Activated CD4-positive, CD25-positive, alpha-beta regulatory T cell treated with anti-CD3 and anti-CD28 coated beads, Interleukin-2, amount 50 U/mL, for 24 hours (primary cell): ENCODE measurements at places on chromosomes 13 and 19.

DNA sequence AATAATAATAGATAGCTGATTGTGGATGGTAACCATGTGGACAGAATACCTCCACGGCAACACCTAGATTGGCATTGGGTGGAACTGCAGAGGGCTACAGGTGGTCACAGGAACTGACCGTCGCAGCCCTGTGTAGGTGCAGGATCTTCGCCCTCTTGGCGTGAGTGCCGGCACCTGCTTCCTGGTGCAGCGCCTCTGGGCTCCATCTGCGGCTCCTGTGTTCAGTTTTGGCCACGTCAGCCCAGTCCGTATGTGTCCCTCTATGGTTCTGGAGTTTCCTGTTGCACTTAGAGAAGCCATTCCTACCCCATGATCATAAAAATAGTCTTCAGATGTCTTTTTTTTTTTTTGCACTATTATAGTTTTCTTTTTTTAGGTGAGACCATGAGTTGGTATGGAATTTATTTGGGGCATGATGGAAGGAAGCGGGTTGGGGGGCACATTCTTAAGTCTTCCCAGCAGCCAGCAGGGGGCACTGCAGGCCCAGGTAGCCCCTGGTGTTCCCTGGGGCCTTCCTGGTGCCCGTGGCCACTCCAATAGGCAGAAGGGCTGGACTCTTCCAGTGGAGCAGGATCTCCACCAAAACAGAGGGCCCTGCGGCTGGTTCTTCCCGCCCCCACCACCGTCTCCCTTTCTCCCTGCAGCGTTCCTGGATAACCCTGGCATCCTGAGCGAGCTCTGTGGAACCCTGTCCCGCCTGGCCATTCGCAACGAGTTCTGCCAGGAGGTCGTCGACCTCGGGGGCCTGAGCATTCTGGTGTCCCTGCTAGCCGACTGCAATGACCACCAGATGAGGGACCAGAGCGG lies 10.1 kb upstream of the SLC25A42 start:
- ATAC-seq, result no peak

GRCh38 chr13:106867249-106867648 lies 299.3 kb upstream of the ARGLU1 start:
- ATAC-seq, result no peak

DNA sequence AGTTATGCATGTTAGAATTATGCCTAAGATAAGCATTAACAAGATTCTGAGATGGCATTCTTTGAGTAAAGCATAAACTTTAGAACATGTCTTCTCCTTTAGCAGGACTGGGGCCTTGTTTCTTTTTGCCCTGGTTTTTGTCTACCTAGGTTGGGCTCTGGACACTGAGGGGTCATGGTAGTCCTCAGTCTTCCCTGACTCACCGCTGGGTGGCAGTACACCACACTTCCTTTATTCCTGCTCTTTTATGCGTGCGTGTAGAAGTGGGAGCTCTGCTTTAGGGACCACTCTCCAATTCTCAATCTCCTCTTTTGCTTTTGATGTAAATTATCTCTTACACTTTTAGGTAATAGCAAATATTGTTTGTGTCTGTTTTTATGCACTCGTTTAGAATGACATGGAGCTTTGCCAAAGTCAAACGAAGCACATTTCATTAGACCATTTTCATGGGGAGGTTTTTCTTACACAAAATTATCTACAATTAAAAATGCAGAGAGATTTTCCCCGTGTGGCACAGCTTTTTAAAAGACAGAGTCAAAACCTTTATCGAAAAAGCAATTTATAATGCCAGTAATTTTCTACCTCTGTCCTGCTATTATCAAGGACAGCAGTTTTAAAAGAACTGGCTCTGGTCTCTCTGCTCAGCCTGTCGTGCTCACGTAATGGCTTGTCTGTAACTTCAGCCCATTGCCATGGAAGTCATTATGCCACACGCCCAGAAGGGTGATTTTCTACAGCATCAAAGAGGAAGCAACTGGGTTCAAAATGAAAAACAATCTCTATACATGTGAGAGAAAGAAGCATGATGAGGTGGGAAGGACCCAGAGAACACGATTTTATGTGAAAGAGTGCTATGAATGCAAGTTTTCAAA lies 413.9 kb downstream of the COG6 start:
- ATAC-seq, result peak; percentile 86

- no peak for ATAC-seq
These were observed 20.2 kb downstream of the CARM1 start for GRCh38 chr19:10891405-10892086.

GRCh38 chr13:45446181-45446580 lies 18.6 kb upstream of the COG3 start:
- no peak for ATAC-seq

DNA sequence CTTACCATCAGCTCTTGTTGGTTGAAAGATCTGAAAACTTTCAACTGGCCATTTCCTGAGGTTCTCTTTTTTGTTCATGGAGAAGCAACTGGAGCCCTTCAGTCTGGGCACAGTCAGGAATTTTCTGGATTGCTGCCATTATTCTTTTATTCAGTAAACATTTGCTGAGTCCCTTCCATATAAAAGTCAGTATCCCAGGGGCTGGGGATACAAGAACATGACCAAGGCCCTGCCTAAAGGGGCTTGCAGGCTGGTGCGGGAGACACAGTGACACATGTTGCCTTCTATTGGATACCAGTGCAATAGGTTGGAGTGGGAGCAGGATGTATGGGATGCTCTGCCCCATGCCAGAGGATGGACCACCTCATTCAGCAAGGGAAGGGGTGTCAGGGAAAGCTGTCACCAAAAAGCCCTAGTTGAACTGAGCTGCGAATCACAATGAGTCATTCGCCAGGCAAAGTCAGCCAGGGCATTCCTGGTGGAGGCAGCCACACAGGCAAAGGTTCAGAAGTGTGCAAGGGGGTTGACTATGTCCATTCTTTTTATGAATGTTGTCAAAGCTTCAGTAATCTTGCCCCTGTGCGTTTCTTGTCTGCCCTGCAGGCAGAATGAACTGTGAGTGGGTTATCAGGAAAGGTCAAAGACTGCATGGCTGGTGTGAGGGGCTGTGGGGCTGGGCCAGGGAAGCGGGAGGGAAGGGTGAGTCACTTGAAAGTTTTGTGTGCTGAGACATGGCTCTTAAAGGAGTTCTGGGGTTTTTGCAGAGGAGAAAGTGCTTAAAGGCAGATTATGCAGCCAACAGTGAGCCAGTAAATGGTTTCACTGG lies 395.9 kb downstream of the KCNRG start:
- no peak for ATAC-seq

- ATAC-seq, result no peak
These were observed 365.4 kb downstream of the NDFIP2 start for GRCh38 chr13:79846386-79846785.

DNA sequence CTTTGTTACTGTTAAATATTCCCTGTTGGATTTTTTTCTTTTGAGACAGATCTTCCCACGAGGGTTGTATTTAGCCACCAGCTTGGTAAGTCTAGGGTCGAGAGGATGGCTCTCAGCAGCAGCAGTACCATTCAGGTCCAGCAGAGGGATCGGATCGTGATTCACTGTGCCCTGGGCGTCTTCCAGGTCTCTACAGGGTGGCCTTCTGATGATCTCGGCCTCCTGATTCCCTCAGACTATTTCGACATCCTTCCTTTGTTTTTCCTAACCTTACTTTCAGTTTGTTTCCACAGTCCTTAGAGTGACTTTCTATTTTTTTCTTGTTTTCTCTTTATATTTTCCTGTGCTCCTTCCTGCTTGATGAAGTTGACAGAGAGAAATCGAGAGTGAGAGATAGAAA lies 1436.9 kb downstream of the UQCRFS1 start:
- no peak for ATAC-seq

- no peak for ATAC-seq
These were observed 54.1 kb upstream of the ADGRE1 start for GRCh38 chr19:6833166-6833790.

GRCh38 chr13:80529734-80530133 lies 188.8 kb upstream of the SPRY2 start:
- ATAC-seq, result no peak

GRCh38 chr13:68551701-68552522 lies 1321.8 kb upstream of the PCDH9 start:
- no peak for ATAC-seq

GRCh38 chr13:99614465-99614885 lies 113.2 kb downstream of the TM9SF2 start:
- peak; percentile 63 for ATAC-seq

DNA sequence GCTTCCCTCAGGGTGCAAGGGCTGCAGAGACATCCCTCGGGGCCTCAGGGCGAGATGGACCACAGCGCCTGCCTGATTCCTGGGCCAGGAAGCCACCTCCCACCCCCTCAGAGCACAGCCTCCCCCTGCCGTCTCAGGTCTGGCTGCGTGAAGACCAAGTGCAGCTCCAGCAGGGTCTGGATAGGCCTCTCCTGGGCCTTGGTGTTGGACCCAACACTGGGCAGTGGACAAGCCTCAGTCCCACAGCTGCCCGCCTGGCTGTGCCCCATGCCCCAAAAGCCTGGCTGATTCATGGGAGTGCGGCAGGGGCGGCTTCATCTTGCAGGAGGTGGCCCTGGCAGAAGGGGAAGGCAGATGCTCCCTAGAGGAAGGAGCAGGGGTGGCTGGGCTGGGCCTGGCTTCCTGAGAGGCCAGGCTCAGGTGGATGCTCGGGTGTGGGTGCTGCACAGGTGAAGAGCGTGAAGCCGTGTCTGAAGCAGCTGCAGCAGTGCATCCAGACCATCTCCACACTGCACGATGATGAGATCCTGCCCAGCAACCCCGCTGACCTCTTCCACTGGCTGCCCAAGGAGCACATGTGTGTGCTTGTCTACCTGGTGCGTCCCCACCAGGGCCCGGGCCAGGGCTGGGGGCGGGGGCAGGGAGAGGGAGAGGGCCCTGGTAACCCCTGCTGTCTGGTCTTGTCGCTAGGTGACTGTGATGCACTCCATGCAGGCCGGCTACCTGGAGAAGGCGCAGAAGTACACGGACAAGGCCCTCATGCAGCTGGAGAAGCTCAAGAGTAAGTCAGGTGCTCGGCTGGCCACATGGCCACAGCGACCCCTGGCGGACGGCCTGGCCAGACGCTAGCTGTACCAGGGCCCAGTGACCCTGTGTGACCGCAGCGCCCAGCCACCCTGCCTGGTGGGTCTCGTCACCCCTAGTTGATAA lies 21.7 kb downstream of the MAU2 start:
- ATAC-seq, result no peak

DNA sequence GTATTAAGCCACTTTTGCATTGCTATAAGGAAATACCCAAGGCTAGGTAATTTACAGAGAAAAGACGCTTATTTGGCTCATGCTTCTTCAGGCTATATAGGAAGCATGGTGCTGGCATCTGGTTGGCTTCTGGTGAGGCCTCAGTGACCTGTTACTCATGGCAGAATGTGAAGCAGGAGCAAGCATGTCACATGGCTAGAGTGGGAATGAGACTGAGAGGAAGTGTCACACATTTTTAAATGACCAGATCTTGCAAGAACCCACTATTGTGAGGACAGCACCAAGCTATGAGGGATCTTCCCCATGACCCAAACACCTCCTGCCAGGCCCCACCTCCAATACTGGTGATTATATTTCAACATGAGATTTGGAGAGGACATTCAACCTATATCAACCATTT lies 25.7 kb upstream of the IGFL4 start:
- no peak for ATAC-seq

- ATAC-seq, result no peak
These were observed 1068.0 kb downstream of the SLITRK5 start for GRCh38 chr13:88739195-88739594.

- ATAC-seq, result no peak
These were observed 58.0 kb upstream of the IRS2 start for GRCh38 chr13:109844396-109844795.

GRCh38 chr19:2266183-2266993 lies 10.2 kb upstream of the JSRP1 start:
- ATAC-seq, result no peak

GRCh38 chr13:51270623-51271415 lies 48.6 kb downstream of the FAM124A start:
- ATAC-seq, result no peak

GRCh38 chr19:12757544-12758274 lies 6.1 kb downstream of the BEST2 start:
- peak; percentile 75 for ATAC-seq

- peak; percentile 97 for ATAC-seq
These were observed 96.8 kb upstream of the KLF12 start for GRCh38 chr13:74230984-74231501.

- no peak for ATAC-seq
These were observed 6.3 kb downstream of the LHFPL6 start for GRCh38 chr13:39596685-39597084.

GRCh38 chr13:105670179-105670990 lies 865.1 kb downstream of the EFNB2 start:
- ATAC-seq, result no peak

- ATAC-seq, result peak; percentile 76
These were observed 590 bp upstream of the LGI4 start for GRCh38 chr19:35135389-35135909.

- ATAC-seq, result peak; percentile 98
These were observed 25.9 kb downstream of the RCN3 start for GRCh38 chr19:49553451-49554271.

DNA sequence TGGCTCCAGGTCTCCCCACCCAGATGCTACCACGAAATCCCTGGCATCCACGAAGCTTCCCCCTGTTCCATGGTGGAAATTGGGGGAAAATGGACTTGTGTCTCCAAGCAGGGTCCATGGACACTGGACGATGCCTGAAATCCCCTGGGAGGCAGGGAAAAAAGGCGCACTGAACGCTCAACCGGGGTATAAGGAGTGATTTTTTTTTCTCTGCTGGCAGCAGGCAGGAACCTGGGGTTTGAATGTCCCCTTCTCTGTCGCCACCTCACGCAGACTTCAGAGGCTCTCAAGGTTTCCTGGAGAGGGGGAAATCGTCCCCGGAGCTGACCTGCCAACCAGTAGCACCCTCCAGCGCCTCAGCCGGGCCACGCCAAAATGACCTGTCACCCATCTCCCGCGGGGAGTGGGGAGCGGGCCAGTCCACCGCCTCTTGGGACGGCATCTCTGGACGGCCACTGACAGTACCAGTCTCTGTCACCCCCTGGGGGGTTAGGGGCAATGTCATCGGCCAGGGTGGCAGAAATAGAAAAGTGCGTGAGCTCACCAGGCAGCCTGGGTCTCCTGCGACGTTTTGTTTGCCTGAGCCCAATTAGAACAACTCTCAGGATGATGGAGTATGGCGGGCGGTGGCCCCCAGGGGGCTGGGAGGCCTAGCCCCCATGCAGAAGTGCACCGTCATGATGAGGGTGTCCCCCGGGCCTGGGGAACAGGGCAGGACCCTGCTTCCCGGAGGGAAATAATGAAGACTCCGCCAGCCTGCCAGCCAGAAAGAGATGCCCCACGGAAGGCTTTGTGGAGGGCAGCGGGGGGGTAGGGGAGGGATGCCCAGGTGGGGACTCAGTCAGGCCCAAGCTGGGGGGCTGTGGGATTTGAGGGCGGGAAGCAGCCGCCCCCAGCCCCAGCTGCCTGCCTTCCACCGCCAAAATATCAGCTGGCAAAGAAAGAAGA lies 2.6 kb downstream of the PTPRS start:
- ATAC-seq, result no peak

DNA sequence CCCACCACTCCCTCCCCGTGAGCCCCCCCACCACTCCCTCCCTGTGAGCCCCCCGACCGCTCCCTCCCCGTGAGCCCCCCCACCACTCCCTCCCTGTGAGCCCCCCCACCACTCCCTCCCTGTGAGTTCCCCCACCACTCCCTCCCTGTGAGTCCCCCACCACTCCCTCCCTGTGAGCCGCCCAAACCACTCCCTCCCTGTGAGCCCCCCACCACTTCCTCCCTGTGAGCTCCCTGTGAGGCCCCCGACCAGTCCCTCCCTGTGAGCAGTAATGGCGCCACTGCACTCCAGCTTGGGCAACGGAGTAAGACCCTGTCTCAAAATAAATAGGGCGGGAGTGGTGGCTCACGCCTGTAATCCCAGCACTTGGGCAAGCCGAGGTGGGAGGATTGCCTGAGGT lies 9.9 kb downstream of the ABCA7 start:
- no peak for ATAC-seq
